NCI-H187 (cell line): ENCODE measurements at places on chromosomes 12 and 14.

- no peak for DNase-seq
Measured at GRCh38 chr12:64598831-64599230, 11.5 kb upstream of the RASSF3 start.

- no peak for DNase-seq
Measured at GRCh38 chr12:49901986-49902385, 1.7 kb downstream of the FAIM2 start.

GRCh38 chr14:94307410-94307992, 14.4 kb upstream of the SERPINA10 start:
- DNase-seq = no peak

GRCh38 chr12:57157588-57158173, 10.3 kb upstream of the LRP1-AS start:
- DNase-seq = no peak

- DNase-seq = no peak
Measured at GRCh38 chr12:112969547-112970306, 8.6 kb upstream of the OAS2 start.

- DNase-seq = peak; percentile 57
Measured at GRCh38 chr12:98516111-98516873, 902 bp downstream of the TMPO start.

DNA sequence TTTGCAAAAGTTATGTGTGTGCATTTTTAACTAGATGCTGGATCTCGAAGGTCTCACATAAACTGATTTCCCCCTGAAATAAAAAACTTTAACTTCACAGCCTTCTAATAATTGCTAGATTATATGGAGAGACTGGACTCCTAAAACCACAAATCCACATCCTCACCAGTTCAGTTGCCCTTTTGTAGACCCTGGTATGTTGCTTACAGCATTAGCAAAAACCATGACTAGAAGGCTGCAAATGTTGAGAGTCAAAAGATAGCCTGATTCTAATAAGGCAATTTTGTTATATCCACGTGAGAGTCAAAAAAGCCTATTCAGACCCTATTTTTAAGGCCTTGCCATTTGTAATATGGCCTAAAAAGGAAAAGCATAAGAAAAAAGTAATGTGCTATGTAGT, 37.4 kb downstream of the RASSF8 start:
- DNase-seq = no peak

GRCh38 chr12:48979602-48980388, 1.7 kb downstream of the WNT1 start:
- no peak for DNase-seq

DNA sequence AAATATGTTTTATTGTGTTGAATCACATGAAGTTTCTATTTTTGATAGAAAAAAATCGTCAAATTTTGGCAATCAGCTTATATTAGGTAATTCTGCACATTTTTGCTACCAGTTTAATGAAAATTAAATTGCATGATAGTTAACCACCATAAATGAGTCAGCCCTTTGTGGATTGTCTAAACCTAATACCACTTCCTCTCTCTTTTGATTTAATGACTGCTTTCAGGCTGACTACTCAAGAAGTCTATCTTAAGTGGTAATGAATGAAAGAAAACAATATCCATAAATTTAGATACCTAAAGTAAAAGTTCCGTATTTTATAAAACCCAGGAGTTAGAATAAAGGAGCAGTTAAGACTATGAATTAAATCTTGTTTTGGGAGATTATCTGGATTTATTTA, 450.5 kb downstream of the TMEM117 start:
- DNase-seq = no peak

DNA sequence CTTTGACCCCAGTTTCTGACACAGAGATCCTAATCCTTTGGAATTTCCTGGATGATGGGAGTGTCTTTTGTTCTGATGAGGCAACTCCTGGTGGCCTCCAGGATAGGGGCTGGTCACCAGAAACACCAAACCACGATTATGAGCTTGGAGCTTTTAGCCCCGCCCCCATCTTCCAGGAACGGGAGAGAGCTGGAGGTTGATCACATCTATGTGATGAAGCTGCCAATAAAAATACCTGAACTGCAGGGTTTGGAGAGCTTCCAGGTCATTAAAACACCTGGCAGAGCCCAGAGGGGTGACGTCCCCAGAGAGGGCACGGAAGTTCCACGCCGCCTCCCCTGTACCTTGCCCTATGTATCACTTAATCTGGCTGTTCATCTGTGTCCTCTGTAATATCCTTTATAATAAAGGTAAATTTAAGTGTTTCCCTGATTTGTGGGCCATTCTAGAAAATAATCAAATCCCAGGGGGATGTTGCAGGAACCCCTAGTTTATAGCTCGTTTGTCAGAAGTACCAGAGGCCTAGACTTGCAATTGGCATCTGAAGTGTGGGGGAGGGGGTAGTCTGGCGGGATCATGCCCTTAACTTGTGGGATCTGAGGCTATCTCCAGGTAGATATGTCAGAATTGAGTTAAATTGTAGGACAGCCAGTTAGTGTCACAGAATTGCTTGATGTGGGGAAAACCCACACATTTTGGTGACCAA, 21.2 kb downstream of the APPL2 start:
- DNase-seq = no peak

- DNase-seq = no peak
Measured at GRCh38 chr14:21867541-21867940, 193.9 kb upstream of the OR4E1 start.

DNA sequence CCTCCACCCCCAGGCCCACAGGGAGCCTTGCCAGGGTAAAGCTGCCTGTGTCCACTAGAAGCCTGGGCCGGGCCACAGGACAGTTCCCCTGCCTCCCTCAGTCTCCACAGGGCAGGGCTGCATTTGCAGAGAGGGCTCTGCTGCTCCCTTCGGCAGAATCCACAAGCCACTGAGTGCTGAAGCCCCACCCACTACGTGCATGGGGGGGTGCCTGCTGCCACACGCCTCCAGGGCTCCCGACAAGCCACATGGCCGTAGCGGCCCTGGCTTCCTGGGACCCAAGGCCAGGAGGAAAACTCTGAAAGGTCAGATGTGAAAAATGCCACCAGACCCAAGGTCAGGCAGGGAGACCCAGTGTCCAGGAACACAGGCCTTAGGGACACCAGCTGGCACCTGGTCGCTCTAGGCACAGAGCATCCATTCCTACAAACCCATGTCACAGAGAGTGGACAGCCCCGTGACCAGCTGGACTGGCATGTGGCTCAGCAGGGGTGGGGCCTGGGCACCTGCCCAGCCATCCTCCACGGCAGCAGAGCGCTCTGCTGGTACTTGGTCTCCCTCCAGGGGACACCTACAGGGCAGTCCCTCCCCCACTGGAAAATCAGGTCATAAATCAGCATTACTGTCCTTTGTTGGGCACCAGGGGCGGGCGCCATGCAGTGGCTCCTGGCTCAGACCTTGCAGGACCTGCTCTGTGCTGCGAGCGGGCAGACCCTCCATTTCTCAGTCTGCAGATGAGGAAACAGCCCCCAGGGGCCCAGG, 42.9 kb downstream of the CCDC85C start:
- DNase-seq = no peak

DNA sequence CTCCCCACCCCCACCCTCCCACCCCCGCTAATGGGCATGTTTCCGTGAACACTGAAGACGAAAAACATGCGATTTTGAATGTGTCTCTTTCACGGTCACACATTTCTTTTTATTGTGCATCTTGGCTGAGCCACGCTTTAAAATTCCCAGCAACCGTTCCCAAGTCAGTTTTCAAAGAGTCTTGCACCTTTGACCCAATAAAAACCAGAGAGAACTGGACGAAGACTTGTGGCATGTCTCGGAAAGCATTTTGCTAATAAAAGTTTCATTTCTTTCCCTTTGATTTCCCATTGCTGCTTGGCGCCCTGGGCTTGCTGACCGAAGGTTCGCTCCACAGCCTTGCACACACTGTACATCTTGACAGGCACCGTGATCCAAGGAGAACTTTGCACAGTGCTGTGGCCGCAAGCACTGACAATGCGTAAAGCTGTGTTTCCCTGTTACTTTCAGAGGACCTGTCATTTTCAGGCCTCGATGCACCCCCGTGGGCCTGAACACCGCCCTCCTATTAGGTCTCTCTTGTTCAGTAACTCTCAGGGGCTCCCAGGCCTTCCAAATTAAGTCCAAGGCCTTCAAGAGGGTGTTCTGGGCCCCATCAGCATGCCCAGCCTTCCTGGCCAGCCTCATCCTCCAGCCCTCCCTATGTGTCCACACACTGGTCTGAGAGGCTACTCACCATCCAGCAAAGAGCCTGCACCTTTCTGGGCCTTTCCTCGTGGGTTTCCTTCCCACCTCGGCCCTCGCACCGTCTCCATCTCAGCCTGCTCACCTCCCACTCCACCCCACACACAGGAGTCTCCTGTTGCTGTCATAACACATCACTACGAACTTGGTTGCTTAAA, 63.4 kb upstream of the DIO3 start:
- no peak for DNase-seq

- DNase-seq = peak; percentile 50
Measured at GRCh38 chr14:100662879-100663760, 63.6 kb upstream of the DLK1 start.

DNA sequence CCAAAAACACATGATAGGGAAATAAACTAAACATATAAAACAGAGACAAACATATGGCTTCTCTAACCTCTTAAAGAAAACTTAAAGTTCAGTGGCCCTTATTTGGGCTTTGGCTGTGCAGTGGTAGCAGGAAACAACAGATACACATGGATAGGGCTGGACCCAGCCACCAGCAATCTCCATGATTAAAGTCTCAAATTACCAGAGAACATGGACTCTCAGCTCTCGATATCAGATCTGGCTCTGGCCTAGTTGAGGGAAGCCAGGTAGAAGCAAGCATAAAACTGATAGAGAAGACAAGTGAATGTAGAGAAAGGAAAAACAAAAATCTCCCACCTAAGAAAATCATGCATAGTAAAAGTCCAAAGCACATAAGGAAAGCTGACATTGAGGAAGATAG, 164.8 kb downstream of the ITPR2 start:
- DNase-seq = no peak

DNA sequence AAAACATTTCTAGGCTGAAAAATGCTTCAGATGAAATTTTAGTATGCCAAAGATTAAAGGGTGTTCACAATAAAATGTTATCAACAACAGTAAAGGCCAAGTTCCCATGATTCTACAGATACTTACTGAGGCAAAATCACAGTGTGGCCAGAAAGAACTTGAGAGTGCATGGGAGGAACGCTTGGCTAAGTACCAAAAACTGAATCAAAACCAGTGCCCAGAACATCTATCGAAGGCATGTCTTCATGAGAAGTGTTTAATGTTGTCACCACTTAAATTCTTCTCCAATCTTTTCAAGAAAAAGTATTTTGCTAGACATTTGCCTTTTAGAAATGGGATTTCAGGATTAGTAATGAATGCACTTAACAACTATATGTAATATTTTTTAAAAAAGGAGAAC, 41.5 kb downstream of the KIF21A start:
- DNase-seq = no peak

DNA sequence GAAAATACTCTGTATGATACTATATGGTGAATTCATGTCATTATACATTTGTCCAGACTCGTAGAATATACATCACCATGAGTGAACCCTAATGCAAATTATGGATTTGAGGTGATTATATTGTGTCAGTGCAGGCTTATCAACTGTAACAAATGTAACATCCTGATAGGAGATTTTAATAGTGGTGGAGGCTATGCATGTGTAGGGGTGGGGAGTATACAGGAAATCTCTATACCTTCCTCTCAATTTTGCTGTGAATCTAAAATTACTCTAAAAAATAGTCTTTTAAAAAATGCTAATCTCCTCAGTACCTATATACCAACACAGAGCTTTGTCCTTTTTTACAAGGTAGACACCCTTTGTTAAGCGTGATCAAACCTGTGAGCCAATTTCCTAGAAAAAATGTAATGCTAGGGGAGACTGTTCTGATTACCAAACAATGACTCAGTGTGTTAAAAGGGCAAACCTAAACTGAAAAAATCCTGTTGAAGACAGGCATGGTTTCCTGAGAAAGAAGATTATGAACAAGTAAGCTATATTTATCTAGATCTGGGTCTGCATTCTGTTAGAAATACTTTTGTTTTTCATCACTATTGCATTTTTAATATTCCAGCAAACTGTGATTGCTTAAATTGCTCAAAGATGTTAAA, 170.9 kb downstream of the DUSP6 start:
- DNase-seq = no peak

GRCh38 chr12:53651737-53652136, 24.1 kb downstream of the ATP5MC2 start:
- DNase-seq = no peak

GRCh38 chr12:52010152-52010622, 3.4 kb downstream of the TAMALIN start:
- no peak for DNase-seq

GRCh38 chr12:1322821-1323220, 271.6 kb downstream of the FBXL14 start:
- DNase-seq = no peak

- no peak for DNase-seq
Measured at GRCh38 chr12:92059960-92060359, 85.7 kb downstream of the BTG1 start.

DNA sequence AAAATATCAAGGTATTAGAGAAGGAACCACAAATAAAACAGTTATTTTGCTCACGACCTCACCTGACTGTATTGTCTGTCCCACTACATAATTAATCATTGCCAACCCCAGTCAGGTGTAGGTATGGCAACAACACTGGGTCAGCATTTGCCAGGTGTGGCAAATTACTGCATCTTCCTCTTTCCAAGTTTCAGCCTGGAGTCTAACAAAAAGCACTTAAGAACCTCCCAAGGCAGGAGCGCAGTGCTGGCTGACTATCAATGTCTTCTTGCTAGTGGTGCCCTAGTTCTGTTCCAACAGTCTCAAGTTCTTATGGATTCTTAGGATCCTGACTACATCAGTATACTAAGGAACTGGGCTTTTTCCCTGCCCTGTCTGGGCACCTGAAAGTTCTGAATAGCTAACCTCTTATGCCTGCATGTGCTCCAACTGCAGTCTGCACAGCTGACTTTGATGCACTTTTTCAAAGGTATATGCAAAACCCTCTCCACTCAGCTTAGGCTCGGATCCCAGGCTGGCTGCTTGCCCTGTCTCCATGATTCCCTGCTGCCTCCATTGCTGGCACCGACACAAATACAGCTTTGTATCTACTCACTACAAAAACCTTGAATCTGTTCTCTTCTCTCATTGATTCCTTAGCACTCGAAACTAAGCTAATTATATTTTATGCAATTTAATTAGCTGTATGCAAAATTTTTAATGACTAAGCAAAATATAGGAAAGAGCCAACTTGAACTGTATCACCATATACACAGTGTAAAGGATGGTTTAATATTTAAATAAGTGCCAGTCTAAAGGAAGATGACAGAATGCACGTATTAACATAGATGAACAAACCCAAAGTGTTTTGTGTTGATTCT, 113.3 kb downstream of the PRKD1 start:
- no peak for DNase-seq

- no peak for DNase-seq
Measured at GRCh38 chr12:64840119-64840518, 15.7 kb downstream of the TBC1D30 start.

DNA sequence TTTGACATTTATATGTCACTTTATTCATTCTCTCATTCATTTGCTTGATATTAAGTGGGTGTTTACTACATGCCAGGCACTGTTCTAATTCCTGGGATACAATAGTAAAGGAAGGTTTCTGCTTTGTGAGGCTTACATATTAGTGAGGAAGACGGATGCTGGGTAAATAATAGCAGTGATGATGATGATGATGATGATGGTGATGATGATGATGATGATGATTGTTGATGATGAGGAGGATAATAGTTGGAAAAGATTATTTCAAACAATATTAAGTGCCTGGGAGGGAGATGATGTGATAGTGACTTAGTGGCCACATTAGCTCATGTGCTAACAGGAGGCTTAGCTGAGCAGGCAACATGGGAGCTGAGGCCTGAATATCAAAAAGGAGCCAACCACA, 19.3 kb upstream of the TMEM233 start:
- DNase-seq = no peak
